ENCODE measurements at places on chromosomes 12 and 14.

DNA sequence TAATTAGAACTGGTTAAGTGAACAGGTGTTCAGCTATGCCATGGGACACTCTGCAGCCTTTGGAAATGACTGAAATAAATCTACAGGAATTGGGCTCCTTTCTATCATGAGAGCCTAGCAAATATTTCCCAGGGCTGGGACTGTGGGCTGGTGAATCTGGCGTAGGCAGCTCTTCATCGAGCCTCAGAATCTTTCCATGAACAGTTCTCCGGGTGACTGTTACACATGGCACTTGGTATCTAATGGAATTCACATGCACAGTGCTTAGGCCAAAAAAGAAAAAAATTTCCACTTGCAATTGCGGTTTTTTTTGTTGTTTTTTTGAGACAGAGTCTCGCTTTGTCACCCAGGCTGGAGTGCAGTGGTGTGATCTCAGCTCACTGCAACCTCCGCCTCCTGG, 32.1 kb downstream of the PRKAB1 start:
- no peak for DNase-seq

- DNase-seq = no peak
Observed at GRCh38 chr14:91237219-91237618, 7.3 kb downstream of the GPR68 start.

DNA sequence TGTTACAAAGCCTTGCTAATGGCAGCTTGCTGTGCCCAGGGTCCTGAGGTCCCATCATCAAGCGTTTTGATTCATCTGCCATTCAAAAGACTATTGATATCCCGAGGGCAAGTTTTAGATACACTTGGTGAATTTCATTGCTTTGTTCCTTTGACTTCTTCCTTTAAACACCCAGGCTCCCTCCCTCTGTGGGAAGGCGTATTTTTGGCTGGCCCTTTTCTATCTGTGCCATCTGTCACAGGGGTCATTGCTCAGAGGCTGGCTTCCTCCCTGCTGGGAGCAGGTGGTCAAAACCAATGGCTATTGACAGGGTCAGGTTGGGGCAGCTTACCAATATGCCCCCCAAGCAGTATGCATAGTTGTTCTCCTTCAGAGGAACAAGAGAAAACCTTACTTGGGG, 40.0 kb downstream of the SCN8A start:
- no peak for DNase-seq

GRCh38 chr12:22256041-22256441, 78.5 kb downstream of the ST8SIA1 start:
- DNase-seq = no peak

GRCh38 chr14:99810559-99810874, 17.3 kb downstream of the EML1 start:
- no peak for DNase-seq
